ENCODE measurements at places on chromosomes 5 and 9. TPM values are rescaled to one million over a fixed set of nuclear protein-coding genes. Genes with fewer than 3 reads are reported as not detected.

GRCh38 chr5:11182441-11183080 is 421.5 kb upstream of the DAP start:
- DNase-seq = peak; percentile 50

DNA sequence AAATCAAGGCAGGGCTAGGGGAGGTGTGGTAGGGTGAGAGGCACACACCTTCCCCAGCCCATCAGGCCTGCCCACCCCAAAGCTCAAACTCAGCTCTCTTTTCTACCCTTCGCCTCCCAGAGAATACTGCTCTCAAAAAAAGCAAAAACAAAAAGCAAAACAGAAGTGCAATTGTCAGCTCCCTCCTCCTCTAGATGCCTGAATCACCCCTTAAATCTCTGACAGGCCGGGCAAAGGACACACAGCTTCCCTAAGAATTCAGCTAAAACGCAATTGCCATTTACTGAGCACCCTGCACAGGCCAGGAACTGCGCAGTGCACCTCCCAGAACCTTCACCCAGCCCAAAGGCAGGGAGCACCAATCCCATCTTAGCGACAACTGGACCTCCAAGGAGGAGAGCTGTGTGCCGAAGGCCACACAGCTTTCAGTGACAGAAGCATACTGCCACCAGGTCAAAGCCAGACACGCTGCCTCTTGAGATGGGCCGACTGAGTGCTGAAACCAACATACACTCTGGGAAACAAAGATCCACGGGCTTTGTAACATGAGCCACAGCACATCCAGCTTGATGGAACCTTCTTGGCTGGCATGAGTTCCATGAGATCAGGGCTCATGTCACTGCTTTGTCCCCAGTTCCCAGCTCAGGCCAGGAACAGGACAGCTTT is 53.4 kb upstream of the STXBP1 start:
- DNase-seq = no peak

DNA sequence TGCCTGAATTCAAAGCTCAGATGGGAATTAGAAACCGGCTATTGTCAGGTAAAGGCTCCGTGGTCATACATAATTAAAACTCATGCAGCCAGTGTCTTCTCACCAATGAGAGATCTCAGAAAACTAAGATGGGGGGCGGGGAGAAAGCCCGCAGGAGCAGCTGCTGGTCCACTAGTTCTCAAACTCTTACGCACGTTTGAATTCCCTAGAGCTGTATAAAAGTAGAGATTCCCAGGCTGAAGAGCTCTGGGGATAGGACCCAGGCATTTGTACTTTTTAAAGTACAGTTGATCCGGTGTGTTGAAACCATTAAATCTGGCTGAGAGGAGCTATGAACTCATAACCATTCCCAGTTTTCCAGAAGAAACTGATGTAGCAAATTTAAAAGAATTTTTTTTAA is 68.5 kb downstream of the FRMD3 start:
- DNase-seq = no peak

DNA sequence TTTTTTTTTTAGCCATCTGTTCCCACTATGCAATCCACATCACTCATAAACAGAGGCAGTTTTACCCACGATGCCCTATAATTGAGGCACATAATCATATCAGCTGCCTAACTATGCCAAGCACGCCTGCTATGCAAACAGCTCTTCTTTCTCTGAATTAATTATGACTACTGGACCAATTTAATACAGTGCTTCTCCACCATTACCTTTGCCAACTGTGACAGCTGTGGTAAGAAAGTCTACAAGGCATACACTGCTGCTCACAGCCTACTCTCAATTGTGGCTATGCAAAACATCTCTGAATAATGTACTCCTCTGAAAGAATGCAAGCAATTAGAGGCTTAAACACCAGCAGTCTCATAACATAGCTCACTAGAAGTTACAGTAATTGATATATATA is 97.1 kb downstream of the DTWD2 start:
- DNase-seq = no peak

- DNase-seq = peak; percentile 74
These were observed 97.7 kb upstream of the MVB12B start for GRCh38 chr9:126228781-126229444.

DNA sequence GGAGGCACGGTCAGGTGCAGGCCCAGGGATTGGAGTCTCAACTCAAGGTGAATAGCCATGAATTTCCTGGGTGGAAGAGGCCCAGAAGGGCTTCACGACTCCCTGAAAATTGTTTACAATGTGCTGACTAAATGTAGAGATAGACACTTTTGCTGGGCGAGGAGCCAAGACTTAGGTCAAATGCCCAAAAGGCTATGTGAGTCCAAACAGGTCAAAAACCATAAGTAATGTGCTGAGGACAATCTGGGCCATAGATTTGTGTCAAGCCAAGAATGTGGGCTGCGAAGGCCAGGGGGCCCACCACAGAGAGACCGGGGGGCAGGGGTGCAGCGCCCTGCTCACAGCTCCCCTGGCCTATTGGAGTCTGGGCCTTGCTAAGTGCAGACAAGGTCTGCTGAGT is 197.8 kb downstream of the HSPA4 start:
- no peak for DNase-seq

GRCh38 chr9:137832191-137832700 is 45.3 kb upstream of the CACNA1B start:
- no peak for DNase-seq

DNA sequence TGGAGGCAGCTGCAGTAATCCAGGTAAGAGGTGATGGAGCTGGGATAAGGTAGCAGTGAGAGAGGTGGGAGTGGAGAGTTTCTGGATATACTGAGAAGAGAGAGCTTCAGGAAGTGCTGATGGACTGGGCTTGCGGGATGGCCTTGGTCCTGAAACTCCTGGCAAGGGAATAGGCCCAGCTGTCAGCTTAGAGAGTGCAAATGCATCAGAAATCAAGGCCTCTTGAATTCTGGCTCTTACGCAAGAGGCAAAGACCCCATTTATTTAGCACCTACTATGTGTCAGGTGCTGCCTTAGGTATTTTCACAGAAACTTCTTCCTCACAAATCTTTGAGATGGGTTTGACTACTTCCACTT is 227.2 kb upstream of the MAP3K1 start:
- peak; percentile 58 for DNase-seq

- DNase-seq = peak; percentile 59
These were observed 122.3 kb downstream of the SEMA5A start for GRCh38 chr5:9423571-9423970.

DNA sequence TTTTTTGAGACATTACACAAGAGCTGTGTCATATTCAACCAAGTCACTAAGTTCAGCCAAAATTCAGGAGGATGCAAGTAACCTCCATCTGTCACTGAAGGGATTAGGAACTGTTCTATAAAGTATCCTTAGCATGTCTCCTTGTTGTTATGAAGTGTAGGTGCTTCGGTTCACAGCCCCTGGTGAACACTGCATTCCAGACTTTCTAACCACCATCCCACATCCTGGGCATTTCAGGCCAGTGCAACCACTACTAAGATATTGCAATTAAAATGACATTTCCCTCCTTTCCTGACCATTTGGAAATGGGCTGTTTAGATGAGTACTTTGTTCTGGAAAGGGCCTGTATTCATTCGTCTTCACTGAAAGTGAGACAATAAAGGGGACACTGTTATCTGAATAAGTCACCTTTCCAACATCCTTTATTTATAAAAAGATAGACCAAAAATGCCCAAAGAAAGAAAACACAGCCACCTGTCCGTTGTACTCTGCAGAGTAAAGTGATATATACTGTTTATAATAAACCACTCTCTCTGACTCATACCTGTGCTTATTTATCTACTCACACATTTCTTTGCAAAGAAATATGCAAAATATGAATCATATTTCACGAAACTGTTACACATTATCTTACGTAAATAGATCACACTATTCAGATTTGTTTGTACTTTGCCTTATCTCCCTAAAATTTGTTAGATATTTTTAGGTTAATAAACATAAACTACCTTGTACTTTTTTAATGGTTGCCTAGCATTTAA is 861.9 kb downstream of the CDH18 start:
- DNase-seq = no peak

DNA sequence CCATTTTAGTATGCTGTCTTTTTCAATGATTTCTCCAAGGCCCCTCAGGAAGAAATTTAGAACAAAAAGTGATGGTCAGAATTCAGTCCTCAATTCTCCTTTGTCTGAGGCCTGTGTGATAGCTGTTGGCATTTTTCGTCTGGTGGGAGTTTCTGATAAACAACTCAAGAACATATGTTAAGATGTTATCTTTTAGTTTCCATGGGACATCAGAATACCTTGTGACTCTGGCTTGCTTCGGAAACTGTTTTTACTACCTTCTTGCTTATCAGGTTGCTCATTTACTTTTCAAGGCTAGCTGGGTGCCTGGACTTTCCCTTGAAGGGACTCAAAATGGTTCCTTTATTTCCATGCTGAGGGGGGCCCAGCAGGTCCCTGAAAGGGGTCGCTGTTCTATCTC is 97.2 kb downstream of the INVS start:
- no peak for DNase-seq

DNA sequence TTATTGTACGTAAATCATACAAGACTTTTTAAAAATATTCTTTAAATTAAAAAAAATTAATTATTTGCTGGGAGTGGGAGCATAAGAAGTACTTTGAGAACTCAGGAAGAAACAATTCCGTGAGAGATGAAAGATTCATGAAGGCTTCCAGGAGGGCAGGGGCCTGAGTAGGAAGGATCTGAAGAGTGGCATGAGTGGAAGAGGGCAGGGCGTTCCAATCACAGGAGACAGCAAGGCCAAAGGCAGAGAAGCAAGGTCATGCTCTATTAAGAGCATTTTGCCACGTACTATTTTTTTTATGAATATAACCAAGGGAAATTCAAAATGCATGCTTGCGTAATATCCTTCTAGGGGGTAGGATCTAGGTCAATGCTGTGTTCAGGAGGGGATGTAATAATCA is 265.5 kb downstream of the ZNF608 start:
- DNase-seq = no peak

GRCh38 chr5:73382401-73382740 is 66.2 kb downstream of the FOXD1 start:
- peak; percentile 15 for DNase-seq

DNA sequence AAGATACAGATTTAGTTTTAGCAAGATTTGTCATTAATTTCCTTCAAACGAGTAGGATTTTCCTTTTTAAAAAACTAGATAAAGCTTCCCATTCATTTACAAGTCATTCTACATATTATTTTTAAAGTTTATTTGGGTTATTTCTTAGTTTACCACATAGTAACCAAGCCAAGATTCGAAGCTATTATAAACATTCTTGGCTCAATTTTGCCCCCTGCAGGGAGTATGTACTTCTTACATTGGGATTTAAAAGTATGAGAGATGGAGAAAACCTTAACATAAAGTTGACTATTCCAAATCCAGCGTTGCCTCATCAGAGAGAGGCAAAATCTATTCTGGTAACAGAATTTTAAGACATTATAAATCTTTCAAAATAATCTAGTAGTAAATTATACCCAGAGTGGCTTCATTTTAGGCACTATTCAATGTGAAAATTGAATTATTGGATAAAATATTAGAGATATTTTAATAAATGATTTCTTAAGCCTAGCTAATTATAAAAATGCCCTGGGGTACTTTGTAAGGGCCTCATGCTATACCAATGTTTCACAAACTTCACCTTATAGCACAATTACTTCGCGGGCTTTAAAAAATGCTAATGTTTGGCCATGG is 39.1 kb downstream of the FBN2 start:
- peak; percentile 86 for DNase-seq

- no peak for DNase-seq
These were observed 41.5 kb downstream of the C5orf22 start for GRCh38 chr5:31573494-31574142.

DNA sequence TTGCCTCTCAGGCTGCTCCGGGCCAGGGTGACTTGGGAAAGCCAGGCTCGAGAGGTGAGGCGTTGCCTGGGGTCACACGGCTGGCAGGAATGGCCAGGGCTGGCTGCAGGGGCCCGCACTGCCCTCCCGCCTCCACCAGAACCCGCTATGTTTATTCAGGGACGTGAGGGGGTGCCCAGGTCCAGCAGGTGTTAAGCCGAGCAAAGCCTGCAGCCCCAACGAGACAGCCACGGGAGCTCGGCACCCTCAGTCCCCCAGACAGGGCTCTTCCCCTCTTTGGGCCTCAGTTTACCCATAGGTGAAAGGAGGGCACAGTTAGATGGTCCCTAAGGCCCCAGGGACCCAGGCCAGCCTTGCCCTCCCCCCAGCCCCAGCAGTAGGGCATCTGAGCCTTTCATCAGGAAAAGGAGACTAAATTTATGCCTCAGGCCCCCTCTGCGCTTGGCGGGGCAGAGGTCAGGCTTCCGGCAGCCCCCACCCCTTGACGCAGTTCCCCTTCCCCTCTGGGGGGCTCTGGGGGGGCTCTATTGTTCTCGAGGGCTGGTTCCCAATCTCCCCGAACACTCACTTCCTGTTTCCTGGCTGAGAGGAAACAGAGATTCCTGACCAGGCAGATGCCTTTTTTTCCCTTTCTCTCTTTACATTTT is 7.1 kb upstream of the EGFL7 start:
- DNase-seq = peak; percentile 78

DNA sequence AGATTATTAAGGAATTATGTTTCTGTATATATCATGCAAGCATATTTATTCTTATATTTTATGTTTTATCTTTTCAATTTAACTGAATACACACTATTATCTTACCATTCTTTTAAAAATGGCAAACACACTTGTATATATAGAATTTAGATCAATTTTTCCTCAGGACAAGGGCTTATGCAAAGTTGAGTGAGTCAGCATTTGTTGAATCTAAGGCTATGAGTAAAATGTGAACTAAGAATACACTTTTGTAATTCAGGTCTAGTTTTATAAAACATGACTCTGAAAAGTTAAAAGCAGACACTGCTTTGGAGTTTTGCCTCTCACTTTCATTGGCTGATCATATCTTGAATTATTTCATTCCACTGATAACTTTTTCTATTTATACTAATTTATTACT is 127.8 kb downstream of the FOCAD start:
- DNase-seq = no peak

DNA sequence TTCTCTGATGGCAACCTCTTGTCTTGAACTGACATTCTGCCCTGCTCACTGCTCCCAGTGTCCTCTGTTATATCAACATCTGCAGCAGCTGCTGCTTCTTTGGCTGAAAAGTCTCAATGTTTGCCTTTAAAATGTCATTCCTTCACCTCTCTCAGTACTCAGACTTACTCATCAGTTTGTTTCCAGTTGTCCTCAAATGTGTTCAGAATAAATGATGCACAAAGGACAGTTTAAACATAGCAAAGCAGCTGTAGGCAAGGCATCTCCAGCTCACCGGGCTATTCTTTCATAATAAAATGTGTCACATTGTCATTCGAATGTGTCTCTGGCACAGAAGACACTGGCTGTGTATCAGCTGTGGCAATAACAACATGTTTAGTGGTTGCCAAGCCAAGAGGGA is 590.9 kb upstream of the ZNF608 start:
- no peak for DNase-seq

The FSTL4 gene
- 0.26 TPM for total RNA-seq

The LVRN gene
- total RNA-seq = 0.25 TPM

The INSL4 gene
- not detected for total RNA-seq

The FLT4 gene
- 42.1 TPM for total RNA-seq

The RELL2 gene
- 1.2 TPM for total RNA-seq

The SPTLC1 gene
- 137 TPM for total RNA-seq

The ESM1 gene
- 3.8 TPM for total RNA-seq

The IFNA1 gene
- not detected for total RNA-seq
